ENCODE measurements at places on chromosomes 7 and 10.
A peak's percentile ranks its signal among the peaks of the same experiment; 100 is the strongest.

DNA sequence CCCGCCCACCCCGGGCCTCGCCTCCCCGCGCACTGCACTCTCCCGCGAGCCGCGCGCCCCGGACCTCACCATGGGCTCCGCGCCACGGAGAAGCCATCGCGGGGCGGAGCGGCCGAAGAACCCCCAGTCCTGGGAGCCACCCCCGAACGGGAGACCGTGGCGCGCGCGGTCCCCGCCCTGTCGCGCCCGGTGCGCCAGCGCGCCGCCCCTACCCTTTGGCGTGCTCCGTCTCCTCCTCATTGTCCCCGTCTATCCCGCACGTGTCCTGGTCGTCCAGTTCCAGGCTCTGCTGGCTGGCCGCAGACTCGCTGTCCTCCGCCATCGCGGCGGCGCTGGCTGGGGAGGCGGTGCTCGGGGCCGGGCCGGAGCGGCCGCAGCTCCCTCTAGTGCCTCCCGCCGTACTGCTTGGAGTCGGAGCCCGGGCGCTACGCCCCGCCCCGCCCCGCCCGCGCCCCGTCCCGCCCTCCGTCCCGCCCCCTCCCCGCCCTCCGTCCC, at the start of gene NMT2:
TSS of gene NMT2 (minus strand) at position 403 of the 495 bp plus-strand sequence. CDS start at position 322, 81 bp downstream.
- peak; percentile 78 for DNase-seq

- no peak for DNase-seq
Measured at GRCh38 chr7:111903797-111904196, 302.4 kb downstream of the DOCK4 start.

- DNase-seq, result no peak
Measured at GRCh38 chr7:137954614-137955013, 47.3 kb downstream of the CREB3L2 start.

DNA sequence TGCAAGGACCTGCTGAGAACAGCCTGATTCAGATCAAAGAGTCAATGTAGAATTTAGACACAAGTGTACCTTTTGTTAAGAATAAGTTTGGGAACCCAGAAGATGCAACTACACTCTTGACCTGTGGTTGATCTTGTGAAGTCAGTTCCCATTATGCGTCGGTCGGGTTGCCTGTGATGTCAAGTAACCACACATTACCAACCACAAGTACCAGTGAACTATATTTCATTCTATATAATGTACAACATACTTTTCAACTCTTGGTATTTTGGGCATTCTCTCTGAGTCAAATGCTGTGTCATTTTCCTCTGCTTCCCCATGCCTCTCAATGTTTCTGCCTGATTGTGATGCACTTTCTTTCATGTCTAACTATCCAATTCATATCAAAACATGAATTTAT, 426.2 kb downstream of the ETV1 start:
- DNase-seq, result no peak

- no peak for DNase-seq
Measured at GRCh38 chr7:131294553-131294952, 33.1 kb upstream of the MKLN1 start.

All from tibial artery (tissue), 4 donors.